ENCODE measurements at places on chromosomes 16 and 17.

DNA sequence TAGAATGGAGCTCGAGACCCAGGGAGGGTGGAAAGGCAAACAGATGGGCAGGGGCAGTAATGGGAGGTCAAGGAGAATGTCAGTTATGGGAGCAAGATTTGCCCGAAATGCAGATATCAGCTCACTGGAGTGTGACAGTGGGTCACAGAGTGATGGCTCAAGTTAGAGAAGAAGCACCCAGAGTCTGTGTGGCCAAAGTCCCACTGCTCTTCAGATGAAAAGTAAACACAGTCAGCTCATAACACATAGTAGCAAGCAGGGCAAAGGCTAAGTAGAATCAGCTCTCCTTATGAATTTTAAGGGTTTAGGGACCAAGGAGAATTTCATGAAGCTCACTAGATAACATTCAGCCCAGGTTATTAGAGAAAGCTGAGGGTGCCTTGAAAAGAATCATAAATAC lies 264.9 kb upstream of the MON1B start:
- no peak for DNase-seq

GRCh38 chr17:28811651-28812090 lies 30.9 kb downstream of the FAM222B start:
- DNase-seq: peak; percentile 39

DNA sequence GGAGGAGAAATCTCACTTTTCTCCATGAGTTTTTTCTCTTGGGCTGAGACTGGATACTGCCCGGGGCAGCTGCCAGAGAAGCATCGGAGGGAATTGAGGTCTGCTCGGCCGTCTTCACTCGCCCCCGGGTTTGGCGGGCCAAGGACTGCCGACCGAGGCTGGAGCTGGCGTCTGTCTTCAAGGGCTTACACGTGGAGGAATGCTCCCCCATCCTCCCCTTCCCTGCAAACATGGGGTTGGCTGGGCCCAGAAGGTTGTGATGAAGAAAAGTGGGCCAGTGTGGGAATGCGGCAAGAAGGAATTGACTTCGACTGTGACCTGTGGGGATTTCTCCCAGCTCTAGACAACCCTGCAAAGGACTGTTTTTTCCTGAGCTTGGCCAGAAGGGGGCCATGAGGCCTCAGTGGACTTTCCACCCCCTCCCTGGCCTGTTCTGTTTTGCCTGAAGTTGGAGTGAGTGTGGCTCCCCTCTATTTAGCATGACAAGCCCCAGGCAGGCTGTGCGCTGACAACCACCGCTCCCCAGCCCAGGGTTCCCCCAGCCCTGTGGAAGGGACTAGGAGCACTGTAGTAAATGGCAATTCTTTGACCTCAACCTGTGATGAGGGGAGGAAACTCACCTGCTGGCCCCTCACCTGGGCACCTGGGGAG lies 19.1 kb downstream of the NGFR start:
- peak; percentile 22 for DNase-seq

DNA sequence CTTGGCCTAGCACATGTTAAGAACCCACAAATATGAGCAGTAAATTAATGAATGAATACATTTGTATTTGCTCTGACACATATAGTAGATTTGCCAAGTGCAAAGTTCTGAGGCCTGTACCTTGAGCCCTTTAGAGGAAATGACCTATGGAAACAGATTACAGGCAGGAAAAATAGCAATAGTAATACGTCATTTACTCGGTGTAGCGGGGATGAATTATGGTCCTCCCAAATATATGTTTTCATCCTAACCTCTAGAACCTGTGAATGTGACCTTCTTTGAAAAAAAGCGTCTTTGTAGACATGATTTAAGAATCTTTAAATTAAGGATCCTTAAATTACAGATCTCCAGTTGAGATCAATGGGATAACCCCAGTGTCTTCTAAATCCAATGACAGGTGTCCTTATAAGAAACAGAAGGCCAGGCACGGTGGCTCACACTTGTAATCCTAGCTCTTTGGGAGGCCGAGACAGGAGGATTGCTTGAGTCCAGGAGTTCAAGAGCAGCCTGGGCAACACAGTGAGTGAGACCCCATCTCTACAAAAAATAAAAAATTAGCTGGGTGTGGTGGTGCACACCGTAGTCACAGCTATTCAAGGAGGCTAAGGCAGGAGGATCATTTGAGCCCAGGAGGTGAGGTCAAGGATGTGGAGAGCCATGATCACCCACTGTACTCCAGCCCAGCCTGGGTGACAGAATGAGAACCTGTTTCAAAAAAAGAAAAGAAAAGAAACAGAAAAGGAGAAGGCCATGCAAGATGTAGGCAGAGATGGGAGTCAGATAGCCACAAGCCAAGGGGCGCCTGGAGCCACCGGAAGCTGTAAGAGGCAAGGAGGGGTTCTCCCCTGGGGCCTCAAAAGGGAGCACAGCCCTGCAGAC lies 5.1 kb upstream of the ITPRIPL2 start:
- no peak for DNase-seq

- no peak for DNase-seq
These were observed 45.8 kb upstream of the PLCG2 start for GRCh38 chr16:81733295-81733694.

- no peak for DNase-seq
These were observed 380.4 kb upstream of the CCL2 start for GRCh38 chr17:33874617-33875060.

DNA sequence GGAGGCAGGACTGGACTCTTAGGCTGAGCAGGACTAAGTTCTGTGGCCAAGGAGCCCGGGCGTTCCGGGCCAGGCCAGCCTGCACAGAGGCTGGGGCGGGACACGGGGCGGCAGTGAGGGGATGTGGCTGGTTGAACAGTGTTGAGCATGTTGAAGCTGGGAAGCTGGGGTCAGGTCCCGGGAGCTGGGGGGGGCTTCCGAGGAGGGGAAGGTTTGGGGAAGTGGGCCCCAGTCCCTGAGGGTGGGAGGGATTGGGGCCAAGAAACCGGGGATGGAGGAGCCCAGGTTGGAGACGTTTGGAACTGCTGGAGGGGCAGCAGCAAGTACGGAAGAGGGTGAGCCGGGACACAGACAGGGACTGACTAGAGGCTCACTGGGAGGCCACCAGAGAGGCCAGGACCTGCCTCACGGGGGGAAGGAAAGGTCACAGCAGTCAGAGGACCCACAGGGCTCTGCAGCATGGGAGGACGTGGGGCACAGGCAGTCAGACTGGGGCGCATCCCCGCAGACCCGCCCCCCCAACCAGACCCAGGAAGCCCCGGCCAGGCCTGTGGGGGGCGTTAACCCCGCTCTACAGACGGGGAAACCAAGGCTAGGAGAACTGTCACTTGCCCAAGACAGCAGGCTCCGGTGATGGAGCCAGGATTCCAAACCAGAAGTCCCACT lies 9.5 kb downstream of the TAX1BP3 start:
- no peak for DNase-seq

- DNase-seq: peak; percentile 79
These were observed 14.1 kb upstream of the LCMT1 start for GRCh38 chr16:25097276-25097975.

- peak; percentile 61 for DNase-seq
These were observed 7.7 kb upstream of the PCTP start for GRCh38 chr17:55743103-55743679.

GRCh38 chr16:68206245-68206644 lies 29.7 kb downstream of the ESRP2 start:
- DNase-seq: no peak

DNA sequence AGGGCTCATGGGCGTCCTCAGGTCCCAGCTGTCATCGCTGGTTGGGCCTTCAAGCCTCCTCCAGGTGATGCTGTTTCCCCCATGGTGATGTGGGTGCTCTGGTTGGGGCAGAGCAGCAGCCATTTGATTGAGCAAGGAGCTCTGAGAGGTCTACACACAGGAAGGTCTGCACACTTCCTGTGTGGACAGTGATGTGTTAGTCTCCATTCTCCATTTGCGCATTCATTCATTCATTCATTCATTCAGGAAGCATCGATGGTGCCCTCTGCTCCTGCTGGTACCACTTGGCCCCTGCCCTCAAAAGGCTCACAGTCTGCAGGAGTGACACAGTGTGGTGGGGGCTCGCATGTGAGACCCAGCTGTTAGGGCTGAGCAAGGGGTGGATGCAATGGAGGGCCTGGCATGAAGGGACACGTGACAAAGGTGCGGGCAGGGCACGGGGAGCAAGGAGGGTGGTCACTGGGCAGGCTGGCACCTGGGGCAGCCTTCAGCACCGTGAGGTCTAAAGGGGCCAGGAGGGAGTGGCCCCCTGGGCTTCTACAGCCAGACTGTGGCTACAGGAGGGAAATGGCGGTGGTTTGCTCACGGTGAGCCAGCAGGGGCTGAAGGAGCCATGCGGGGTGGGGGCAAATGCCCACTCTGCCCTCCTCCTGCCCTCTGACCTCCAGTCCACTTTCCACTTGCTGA lies 1.5 kb downstream of the ADGRG3 start:
- no peak for DNase-seq

DNA sequence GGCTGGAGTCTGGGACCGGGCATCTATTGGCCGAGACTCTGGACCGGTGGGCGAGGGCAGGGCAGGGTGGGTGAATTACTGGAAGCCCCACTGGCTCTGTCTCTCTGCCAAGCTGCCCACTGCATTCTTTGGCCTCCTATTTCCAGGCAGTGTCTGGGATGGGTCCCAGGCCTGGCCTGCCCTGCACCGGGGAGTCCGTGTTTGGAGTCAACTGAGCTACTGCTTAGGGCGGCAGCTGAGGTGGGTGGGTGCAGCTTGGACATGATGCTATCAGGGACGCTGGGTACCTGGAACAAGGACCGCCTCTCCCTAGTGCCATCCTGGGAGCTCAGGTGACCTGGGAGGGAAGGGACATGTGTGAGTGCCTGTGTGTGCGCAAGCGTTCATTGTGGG lies 58.1 kb downstream of the SOCS3 start:
- DNase-seq: no peak

DNA sequence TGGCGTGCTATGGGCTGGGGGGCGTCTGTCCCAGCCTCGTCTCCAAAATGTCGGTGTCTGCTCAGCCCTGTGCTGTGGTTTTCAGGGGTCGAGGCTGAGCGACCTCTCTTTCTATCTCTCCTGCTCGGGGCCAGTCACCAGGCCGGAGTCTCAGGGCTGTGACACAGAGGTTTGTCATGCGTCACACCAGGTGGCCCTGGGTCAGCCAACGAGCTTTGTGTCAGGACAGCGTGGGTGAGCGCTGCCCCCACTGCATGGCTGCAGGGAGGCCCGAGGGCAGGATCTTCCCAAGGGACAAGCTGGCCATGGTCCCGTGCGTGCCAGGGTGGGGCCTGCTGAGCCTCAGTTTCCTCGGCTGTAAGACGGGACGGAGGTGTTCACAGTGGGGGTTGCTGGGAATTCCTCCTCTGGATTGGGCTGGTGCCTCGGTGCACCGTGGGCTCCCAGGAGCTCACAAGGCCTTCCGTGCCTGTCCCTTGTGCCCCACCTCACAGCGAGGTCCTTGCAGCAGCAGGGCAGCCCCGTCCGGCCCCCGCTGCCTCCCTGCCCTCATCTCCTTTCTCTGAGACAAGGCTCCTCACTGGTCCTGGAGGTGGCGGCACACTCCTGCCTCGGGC lies 50.5 kb downstream of the CBFA2T3 start:
- DNase-seq: no peak

DNA sequence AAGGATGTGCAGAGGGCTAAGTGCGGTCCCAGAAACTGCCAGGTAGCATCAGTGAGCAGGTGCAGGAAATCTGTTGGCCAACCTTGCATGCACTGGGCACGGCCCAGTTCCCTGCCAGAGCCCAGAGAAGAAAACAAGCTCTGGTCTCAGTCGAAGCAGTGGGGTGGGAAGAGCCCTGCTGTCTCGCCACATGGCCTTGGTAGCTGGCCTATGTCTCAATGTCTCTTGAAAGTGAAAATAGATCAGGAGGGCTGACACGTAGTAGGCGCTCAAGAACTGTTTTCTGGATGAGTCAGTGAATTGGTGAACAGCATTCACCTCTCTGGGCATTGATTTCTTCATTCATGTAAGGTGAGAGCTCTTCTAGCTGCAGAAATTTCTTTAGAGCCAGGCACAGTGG lies 90.4 kb downstream of the MARF1 start:
- DNase-seq: peak; percentile 29

GRCh38 chr16:48113471-48113870 lies 42.3 kb downstream of the ABCC12 start:
- DNase-seq: no peak

DNA sequence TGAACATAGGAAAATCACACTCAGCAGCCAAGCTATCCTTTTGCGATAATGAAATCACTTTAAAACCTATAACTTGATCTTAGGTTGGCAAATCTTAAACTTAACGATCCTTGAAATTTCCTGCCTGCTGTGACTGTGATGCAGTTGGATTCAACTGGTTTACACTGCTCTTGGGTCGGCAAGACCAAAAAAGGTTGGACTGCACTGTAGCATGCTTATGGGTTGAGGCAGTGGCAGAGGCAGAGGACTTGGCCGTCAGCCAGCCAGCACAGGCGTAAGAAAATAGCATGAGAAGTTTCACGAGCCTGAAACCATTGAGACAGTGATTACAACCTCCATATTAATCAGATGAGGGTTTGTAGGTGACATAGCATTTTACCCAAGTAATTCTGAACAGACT lies 21.4 kb downstream of the WSB1 start:
- peak; percentile 80 for DNase-seq

GRCh38 chr16:12818326-12818725 lies 14.6 kb upstream of the CPPED1 start:
- DNase-seq: no peak

- peak; percentile 93 for DNase-seq
These were observed 16.3 kb upstream of the AURKB start for GRCh38 chr17:8226536-8227237.

DNA sequence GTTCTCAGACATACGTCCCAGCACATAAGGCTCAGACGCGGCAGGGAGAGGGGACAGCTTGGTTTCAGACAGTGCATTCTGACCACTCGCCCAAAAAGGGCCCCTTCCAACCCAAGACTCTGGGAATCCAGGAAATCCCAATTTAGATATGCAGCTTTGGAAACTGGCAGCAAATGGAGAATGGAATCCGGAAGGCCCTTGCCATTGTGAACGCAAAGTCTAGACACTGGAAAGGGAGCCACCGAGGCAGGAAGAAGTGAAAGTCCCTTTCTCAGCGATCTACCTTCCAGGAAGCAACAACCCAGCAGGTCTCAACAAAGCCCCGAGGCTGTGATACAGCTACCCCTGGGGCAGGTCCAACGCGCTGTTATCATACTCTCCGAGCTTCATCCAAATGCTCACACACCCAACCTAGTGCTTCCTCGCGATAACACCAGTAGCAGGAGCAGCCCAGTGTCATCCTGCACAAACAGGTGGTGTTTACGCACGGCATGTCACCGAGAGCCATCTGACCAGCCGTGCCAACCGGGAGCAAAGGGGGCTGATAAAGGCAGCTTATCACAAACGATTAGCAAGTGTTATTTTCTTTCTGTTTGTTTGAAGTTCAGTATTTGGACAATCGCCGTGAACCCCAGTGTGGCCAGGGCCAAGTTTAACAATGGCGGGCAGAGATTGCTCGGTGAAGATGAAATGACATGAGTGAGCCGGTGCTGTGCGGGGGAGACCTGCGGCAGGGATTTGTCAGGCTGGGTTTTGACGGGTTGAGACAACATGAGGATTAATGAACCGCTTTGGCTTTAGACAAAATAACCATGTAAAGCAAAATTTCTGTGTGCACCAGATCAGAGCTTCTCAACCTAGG lies 240.6 kb downstream of the FOXL1 start:
- no peak for DNase-seq

- DNase-seq: no peak
These were observed 3.1 kb downstream of the TMEM231 start for GRCh38 chr16:75552951-75553350.

GRCh38 chr16:22008215-22009059 lies 526 bp downstream of the MOSMO start:
- DNase-seq: no peak

- DNase-seq: no peak
These were observed 199.9 kb downstream of the ZFHX3 start for GRCh38 chr16:72848028-72848400.

- DNase-seq: peak; percentile 88
These were observed 726 bp upstream of the SETD1A start for GRCh38 chr16:30956601-30957455.

All from amniotic epithelial cell (primary cell).